Suppressor macrophage (primary cell): ENCODE measurements at places on chromosomes 7 and 10.

DNA sequence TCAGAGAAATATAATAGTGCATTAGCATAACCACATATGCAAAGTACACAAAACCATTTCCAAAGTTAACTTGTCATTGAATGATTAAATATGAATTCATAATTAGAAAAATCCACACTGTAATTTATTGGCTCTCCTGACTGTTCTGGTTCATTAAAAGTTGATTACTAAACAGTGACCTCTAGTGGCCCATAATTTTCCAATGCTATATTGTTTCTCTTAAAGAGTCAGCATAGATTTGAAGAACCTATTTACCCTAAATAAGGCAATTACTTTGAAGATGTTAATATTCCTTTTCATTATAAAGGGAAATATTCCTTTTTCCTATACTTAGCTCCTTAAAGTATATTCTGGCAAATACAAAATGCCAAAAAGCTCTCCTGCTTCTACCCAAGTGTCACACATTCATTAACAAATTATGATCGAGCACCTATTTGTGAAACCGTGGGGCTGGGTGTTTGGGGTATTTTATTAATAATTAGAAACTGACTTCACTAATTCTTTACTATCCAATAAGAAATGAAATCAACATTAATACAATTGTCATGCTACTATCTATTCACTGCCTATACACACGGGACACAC is 86.2 kb downstream of the HIBADH start:
- peak; percentile 7 for DNase-seq

DNA sequence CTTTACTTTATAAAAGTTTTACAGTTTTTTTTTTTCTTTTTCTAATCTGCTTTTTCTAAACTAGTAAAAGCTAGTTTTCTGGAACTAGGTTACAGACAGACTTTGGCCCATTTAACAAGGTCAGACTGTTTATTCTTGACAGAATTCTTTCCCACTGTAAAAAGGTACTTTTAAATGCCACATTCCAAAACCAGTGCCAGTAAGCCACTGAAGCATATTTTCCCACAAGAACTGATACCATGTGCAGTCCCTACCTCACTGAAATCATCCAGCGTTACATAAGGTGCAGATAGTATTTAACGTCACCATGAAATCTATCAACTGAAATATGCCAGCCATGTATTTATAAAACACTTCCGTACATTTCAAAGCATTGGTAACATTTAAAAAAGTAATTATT is 121.6 kb downstream of the CDK6 start:
- no peak for DNase-seq

GRCh38 chr7:129535896-129536295 is 33.6 kb downstream of the SMKR1 start:
- DNase-seq: no peak

- no peak for DNase-seq
These were observed 1.6 kb downstream of the TRRAP start for GRCh38 chr7:98879979-98880315.

- peak; percentile 90 for DNase-seq
These were observed 20.4 kb downstream of the SH2B2 start for GRCh38 chr7:102306916-102307677.

GRCh38 chr7:96685755-96686154 is 23.9 kb downstream of the SEM1 start:
- no peak for DNase-seq

- no peak for DNase-seq
These were observed 130.6 kb upstream of the SLC26A5 start for GRCh38 chr7:103576641-103577040.

DNA sequence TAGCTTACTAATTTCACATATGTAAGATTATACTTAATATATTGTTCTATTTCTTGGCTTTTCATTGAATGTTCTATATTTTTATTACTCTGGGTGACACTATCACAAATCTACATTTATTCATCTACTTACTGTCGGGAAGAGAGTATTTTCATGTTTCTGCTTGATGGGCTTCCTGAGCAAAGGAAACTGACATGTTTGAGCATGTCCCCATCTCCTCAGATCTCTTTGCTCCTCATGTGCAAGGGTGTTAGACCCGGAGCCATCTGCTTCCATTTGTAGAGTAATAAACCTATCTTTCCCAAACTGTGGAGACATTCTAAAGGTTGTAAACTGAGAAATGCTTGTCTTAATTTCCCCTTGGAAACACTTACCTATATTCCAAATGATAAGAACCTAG is 103.5 kb downstream of the LSMEM1 start:
- no peak for DNase-seq

- no peak for DNase-seq
These were observed 76.6 kb downstream of the TCF7L2 start for GRCh38 chr10:113026679-113027078.

- no peak for DNase-seq
These were observed 91.4 kb downstream of the GPR85 start for GRCh38 chr7:112995059-112995824.

DNA sequence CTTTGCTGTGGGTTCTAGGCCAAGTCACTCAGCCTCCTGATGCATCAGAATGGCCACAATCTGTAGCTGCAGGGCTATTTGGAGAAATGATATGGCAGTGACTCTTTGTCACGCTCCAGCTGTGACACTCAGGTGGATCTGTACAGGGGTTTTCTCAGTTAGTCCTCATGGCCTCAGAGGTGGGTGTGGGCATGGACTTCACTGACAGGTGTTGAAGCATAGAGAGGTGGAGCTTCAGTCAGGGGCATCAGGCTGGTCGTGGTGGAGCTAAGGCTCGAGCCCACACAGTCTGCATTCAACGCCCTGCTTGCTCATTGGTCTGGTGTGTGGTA is 21.2 kb downstream of the PALD1 start:
- DNase-seq: no peak

- DNase-seq: no peak
These were observed 266.6 kb downstream of the DGKB start for GRCh38 chr7:14635955-14636354.

- DNase-seq: no peak
These were observed 23.7 kb downstream of the TFPI2 start for GRCh38 chr7:93866886-93867285.

DNA sequence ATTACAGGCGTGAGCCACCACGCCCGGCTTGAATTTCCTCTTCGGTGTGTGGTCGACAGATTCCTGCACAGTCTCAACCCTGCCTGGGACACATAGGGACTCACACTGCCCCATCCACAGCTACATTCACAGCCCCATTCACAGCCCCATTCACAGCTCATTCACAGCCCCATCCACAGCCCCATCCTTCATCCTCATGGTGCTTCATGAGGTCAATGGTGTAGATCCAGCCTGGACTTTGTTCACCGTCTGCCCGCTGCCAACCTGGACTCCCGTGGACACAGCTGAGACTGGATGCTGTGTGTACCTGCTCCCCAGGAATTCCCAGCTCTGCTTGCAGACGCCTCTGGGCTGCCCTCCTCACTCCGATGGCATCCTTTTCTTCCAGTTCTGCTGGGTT is 5.2 kb downstream of the IDI2 start:
- no peak for DNase-seq

GRCh38 chr7:23468526-23469149 is 1.7 kb downstream of the IGF2BP3 start:
- DNase-seq: peak; percentile 4

DNA sequence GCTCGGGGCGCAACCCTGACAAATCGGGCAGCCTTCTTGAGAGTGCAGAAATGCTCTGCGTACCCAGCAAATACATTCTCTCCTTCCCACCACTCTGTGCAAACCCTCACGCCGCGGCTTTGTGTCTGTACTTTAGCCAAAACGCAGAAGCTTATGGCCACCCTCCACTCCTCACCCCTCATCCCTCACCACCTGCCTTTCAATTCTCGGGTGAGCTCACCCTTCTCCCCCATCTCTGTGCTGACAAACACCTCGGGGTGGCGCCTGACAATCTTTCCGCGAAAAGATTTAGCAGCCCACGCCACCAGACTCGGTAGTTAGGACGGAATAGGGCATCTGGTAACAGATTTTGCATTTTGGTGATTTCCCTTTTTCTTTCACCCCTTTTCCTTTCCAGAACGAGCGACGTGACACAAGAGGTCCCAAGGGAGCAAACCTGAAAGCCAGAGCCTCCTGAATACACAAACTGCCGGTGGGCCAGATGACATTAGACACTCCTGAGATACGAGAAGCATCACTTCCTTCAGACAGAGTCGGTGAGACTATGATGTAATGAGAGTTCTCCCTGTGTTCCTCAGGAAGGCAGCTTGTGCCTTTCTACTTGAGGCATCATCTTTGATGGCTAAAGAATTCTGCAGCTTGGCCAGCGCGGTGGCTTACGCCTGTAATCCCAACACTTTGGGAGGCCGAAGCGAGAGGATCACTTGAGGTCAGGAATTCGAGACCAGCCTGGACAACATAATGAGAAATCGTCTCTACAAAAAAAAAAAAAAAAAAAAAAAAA is 671 bp upstream of the ATAD1 start:
- peak; percentile 47 for DNase-seq

- no peak for DNase-seq
These were observed 91.3 kb downstream of the CPXM2 start for GRCh38 chr10:123800289-123800688.

GRCh38 chr7:90390926-90391325 is 12.3 kb upstream of the CLDN12 start:
- DNase-seq: no peak
